ENCODE measurements at places on chromosomes 1 and 21. TPM values are rescaled to one million over a fixed set of nuclear protein-coding genes. Genes with fewer than 3 reads are reported as not detected.
A peak's percentile ranks its signal among the peaks of the same experiment; 100 is the strongest.

- DNase-seq, result no peak
These were observed 7.7 kb upstream of the SLC26A9 start for GRCh38 chr1:205950826-205951549.

GRCh38 chr1:177413982-177414596, 243.3 kb downstream of the BRINP2 start:
- DNase-seq, result no peak

GRCh38 chr1:224623743-224624333, 7.7 kb downstream of the CNIH3 start:
- no peak for DNase-seq

DNA sequence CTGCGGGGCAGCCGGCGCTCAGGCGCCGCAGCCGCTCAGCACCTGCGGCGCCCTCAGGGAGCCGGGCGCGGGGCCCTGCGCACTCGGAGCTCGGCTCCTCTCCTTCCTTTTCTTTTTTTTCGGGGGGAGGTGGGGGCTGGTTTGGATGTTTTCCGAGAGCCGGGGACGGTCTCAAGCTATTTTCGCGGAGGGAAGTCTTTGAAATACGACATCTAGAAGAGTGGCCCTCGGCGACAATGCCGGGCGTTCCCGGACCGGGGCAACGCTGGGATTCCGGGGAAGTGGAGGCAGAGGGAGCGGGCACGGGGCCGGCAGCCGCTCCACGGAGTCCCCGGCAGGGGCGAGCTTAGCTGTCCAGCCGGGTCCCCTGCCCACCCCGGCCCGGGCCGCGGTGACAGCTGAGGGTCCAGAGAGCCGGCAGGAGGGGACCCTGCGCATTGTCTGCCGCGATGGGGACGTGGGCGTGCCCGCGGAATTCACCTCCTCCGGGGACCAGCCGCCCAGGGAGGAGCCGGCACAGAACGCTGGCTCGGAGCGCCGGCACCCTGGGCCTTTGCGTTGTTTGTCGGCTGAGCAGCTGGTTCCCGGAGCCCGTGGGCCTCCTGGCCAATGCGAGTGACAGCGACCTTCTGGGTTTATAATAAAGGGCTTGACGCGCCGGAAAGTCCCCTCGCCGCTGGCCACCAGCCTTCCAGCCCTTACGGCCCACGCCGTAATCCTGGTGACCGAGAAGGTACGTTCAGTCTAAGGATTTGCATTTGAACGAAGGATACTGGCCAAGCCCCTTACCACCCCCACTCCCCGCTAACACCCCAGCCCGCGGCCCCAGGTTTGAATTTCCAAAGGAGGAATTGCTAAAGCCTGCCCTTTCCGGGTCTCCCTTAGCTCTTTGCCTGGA, 582 bp downstream of the SLC37A1 start:
- DNase-seq, result peak; percentile 74

DNA sequence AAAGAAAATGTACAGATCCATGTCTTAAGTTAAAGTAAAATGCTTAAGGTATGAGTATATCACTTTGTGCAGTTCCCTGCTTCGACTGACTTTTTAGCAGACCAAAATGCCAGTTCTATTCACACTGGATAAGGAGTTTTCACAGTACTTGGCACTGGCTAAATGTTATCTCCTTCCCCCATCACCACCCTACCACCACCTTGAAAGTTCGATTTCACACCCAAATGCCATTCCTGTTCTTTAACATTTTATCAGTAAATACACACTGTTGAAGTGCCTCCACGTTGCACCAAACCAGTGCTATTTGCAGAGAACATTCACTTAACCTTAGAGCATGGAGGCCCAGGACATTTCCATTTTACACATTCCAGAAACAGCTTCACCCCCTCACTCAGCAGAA, 100.0 kb downstream of the URB2 start:
- DNase-seq, result no peak

GRCh38 chr1:85459290-85459689, 5.7 kb downstream of the DDAH1 start:
- DNase-seq, result peak; percentile 16

The CFAP74 gene
- not detected for polyA plus RNA-seq

- DNase-seq, result no peak
These were observed 9.6 kb upstream of the C8B start for GRCh38 chr1:56975446-56975845.

- DNase-seq, result no peak
These were observed 421 bp downstream of the PSRC1 start for GRCh38 chr1:109282497-109282951.

DNA sequence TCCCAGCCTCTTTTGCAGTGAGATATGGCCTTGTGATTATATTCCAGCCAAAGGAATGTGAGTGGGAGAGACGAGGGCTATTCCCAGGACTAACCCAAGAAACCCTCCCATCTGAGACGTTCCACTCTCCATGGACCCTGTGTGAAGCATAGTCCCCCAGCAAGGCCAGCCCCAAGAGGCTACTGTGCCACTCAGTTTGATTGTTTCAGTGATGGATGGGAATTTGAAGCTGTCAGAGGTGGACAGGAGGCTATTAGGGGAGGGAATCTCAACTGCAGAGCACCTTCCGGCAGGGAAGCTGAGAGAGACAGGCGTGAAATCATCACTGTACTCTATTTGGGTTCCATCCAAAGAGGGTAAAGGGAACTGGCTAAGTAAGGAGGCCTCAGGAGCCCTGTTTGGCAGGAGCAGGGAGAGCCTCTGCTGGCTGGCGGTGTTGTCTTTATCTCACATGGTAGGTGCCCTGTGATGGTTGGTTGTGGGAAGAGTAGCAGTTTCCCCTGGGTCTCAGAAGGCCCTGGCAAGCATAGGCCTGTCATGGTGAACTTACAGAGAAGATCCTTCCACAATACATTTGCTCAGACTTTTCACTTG, 3.4 kb upstream of the TEX35 start:
- no peak for DNase-seq

- DNase-seq, result no peak
These were observed 99.2 kb upstream of the MROH9 start for GRCh38 chr1:170836141-170836540.

The SPRR4 gene
- polyA plus RNA-seq, result not detected

- no peak for DNase-seq
These were observed 17.4 kb downstream of the AK4 start for GRCh38 chr1:65165269-65165993.

The PCBP3 gene
- 4.2 TPM for polyA plus RNA-seq

DNA sequence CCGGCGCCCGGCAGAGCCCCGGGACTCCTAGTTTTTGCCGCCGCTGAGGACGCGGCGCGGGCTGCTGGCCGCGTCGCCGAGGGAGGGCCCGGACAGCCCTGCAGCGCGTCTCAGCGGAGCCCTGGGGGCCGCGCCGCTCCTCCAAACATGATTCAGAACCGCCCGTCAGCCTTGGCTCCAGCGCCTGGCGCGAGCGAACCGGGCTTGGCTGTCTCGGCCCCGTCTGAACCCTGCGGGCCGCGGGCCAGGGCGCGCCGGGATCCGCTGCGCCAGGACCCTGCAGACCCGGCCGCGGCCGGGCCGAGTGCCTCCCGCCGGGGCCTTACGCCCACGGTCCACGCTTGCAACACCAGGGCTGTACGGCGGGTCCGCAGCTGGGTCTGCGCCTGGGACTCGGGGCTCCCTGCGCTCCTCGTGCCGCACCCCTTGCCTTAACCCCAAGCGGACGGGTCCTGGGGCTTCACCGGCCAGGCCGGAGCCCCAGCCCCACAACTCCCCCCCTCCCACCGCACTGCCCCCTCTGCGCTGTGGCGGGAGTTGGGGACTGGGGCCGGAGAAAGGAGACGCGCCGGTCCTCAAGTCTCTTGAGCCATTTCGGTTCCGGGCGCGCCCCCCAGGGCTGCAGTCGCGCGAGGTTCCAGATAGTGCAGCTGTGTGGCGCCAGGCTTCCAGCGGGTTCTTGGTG, 48.4 kb upstream of the CD34 start:
- peak; percentile 22 for DNase-seq

GRCh38 chr1:228378090-228378872, 28.4 kb downstream of the TRIM11 start:
- peak; percentile 96 for DNase-seq

DNA sequence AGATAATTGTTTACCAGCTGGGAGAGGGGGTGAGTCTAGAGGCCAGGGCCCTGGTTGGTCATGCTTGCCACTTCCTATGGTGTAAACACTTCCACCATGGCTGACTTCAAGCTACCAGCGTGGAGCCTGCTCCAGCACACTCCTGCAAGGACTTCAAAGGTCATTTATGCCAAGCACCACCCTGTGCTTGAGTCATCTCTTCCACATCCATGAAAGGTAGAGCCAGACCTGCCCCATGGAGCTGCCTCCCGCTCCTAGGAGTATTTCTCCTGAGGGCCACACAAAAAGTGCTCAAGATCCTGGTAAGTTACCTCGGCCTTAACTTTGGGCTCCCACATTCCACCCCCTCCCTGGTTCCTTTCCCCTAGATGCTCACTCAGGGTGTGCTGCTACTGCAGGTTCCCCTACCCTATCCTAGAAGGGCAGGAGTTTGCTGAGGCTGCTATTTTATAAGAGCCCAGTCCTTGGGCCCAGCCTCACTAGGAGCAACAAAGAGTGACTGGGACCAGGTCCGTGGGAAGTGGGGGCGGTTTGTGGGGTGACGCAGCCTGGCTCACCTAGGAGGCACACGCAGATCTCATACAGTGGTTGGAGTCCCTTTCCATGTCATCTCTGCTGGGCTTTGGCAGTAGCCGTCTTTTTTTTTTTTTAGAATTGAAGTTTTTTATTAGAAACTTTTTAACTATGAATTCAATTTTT, 2.4 kb downstream of the RAB7B start:
- DNase-seq, result no peak

- no peak for DNase-seq
These were observed 356.6 kb upstream of the USP24 start for GRCh38 chr1:55571767-55572166.

The OR2T12 gene
- not detected for polyA plus RNA-seq

All from SK-N-SH (cell line).